ENCODE measurements at places on chromosomes 4 and X. TPM values are rescaled to one million over a fixed set of nuclear protein-coding genes. Genes with fewer than 3 reads are reported as not detected.

CFAP299 gene
- total RNA-seq = not detected

DNA sequence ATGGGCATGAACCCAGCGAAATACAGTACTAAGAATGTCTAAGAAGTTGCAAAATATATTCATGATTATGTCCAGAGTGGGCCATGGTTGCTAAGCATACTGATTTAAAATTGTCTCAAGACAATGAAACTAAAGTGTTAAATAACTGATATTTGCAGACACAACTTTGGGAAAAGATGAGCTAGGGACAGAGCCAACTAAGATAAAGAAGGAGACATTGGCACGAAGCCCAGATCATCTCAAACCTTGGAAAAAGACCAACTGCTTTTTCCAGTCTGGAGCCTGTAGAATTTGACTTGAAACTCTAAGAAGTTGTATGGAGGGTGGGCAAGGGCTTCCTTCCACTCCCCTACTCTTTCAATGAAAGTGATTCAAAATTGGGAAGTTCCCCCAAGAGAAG, 108.5 kb upstream of the GLRA2 start:
- DNase-seq = no peak

- no peak for DNase-seq
Observed at GRCh38 chr4:38666766-38667084, 2.7 kb downstream of the KLF3 start.

- DNase-seq = no peak
Observed at GRCh38 chr4:56552273-56552672, 46.7 kb downstream of the ARL9 start.

DNA sequence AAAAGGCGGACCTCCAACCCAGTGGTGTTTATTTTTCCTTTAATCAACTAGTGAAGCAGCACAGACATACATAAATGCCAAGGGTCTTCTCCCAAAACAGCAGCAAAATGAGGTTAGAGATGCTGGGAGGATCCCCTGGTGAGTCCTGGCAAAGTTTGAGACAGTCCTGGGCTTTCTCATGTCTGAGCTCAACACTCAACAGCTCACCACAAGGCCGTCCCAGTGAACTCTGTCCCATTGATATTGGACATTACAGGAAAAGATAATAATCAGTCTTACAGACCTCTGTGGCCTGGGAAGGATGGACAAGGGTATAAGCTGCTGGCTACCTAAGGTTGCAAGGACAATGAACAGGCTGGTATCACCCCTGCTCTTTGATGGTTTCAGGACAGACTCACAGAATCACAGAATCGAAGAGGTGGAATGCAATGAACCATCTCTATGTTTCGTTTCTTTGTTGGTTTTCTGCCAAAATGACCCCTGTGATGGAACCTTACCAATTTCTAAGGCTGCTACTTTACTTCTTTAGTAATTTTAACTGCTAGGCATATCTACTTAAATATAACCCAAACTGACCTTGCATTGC, 551.8 kb downstream of the RAB28 start:
- no peak for DNase-seq

- DNase-seq = no peak
Observed at GRCh38 chr4:152041295-152041694, 280.5 kb upstream of the GATB start.

DNA sequence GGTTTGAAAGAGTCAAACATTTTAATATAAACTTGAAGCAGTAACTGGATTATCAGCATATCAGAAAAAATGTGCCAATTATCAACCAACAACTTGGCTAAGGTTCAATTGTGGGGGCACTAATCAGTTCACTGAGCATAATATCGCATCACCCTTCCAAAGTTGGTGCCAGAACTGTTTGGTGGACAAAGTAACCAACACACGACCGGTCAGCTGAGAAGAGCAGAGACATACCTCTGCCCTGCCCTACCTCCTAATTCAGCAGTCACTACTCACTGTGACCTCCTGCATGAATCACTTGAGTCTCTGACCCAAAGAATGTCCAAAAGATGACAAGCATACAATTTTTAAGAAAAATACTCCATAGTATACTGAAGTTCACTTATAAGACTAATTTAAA, 53.2 kb downstream of the TSPAN5 start:
- DNase-seq = no peak

GRCh38 chr4:85028910-85029309, 62.4 kb upstream of the WDFY3 start:
- no peak for DNase-seq

DNA sequence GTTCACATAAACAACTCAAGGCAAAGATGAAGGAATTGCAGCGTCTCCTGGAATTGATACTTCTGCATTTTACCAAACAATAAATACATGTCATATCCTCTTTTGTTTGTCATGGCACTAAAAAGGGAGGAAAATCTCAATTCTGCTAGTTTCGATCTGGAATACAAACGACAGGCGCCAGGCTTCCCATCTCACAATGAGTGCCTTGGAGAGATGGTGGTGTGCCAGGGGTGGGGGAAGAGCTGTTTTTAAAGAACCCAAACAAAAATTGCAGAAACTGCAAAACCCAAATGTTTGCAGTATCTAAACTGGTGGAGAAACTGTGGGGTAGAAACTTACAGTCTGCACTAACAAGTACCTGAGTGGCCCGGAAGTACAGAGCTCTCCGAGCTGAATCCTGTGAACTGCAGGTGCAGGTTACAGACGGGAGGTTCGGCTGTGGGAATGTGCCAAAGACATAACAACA, 53.0 kb upstream of the KLF3 start:
- no peak for DNase-seq
